ENCODE measurements at places on chromosomes 16 and 17.

GRCh38 chr17:58755577-58756245 is at the start of gene PPM1E:
Gene PPM1E, plus strand, starts transcription at chr17:58755854.
- peak; percentile 7 for DNase-seq

- no peak for DNase-seq
Observed at GRCh38 chr16:2514333-2515179, 804 bp downstream of the ATP6V0C start.

GRCh38 chr17:19311016-19311415 is 51.5 kb downstream of the B9D1 start:
- no peak for DNase-seq

GRCh38 chr17:80244871-80245509 is 15.7 kb upstream of the RNF213 start:
- DNase-seq, result no peak

GRCh38 chr17:37299257-37299980 is 76.4 kb upstream of the C17orf78 start:
- DNase-seq, result no peak

GRCh38 chr16:381789-382717 is at the start of gene PGAP6:
Gene PGAP6, minus strand, starts transcription at chr16:381978. Its CDS starts 157 bp downstream, at chr16:381821.
- DNase-seq, result peak; percentile 58

- DNase-seq, result no peak
Observed at GRCh38 chr17:17940441-17940911, 31.7 kb downstream of the TOM1L2 start.

GRCh38 chr17:332558-333322 is 19.9 kb downstream of the RPH3AL start:
- no peak for DNase-seq

DNA sequence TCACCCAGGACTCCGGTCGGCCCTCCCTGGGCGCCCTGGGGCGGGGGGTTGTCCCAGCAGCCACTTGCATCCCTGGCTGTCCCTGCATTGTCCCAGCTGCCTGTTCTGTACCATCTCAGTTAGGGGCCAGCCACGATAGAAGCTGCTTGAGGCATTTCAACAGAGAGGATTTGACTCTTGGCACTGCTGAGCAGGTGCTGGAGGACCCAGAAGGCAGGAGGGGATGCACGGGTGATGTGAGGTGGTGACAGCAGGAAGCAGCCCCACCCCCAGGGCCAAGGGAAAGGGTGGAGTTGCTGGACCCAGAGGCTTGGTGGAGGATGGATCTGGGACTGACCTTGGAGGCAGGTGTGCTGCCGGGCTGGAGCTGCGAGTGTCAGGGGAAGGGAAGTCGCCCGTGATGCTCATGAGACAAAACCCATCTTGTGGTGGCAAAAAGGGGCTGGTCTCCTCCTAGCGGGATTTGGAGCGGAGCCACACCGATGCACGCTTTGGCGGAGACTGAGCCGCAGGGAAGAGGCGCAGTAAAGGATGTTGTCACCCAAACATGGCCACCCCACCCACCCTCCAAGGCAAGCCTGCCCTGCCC is 188.0 kb upstream of the GSE1 start:
- no peak for DNase-seq

DNA sequence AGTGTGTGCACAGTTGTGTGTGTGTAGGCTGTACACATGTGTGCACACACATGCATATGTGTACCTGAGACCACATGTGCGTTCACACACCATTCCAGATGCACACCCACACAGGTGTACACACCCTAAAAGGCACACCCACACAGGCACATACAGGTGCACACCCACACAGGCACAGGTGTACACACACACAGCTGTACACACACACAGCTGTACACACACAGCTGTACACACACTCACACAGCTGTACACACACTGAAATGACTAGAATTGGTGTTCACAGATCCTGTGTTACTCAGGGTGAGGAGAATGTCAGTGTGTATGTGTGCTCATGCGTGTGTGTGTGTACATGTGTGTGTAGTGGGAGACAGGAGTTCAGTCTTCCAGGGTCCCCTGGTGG is 15.9 kb upstream of the DOC2B start:
- no peak for DNase-seq

- DNase-seq, result no peak
Observed at GRCh38 chr17:81039854-81040758, 5.2 kb downstream of the BAIAP2 start.

GRCh38 chr16:6804461-6804860 is 528.2 kb upstream of the RBFOX1 start:
- DNase-seq, result no peak

- no peak for DNase-seq
Observed at GRCh38 chr17:31320241-31320640, 1.2 kb downstream of the EVI2A start.
